ENCODE measurements at places on chromosomes 11 and 22. TPM values are rescaled to one million over a fixed set of nuclear protein-coding genes. Genes with fewer than 3 reads are reported as not detected.

The OR5B21 gene
- not detected for total RNA-seq

The GRAMD4 gene
- total RNA-seq: 64.8 TPM

The KCNK4 gene
- not detected for total RNA-seq

The APOA5 gene
- not detected for total RNA-seq

The HPX gene
- 0.27 TPM for total RNA-seq

Measured in cardiac septum (tissue), 1 donor.